ENCODE measurements at places on chromosomes 4 and X. TPM values are rescaled to one million over a fixed set of nuclear protein-coding genes. Genes with fewer than 3 reads are reported as not detected.

Gene GLRB
- 0.71 TPM for total RNA-seq

DNA sequence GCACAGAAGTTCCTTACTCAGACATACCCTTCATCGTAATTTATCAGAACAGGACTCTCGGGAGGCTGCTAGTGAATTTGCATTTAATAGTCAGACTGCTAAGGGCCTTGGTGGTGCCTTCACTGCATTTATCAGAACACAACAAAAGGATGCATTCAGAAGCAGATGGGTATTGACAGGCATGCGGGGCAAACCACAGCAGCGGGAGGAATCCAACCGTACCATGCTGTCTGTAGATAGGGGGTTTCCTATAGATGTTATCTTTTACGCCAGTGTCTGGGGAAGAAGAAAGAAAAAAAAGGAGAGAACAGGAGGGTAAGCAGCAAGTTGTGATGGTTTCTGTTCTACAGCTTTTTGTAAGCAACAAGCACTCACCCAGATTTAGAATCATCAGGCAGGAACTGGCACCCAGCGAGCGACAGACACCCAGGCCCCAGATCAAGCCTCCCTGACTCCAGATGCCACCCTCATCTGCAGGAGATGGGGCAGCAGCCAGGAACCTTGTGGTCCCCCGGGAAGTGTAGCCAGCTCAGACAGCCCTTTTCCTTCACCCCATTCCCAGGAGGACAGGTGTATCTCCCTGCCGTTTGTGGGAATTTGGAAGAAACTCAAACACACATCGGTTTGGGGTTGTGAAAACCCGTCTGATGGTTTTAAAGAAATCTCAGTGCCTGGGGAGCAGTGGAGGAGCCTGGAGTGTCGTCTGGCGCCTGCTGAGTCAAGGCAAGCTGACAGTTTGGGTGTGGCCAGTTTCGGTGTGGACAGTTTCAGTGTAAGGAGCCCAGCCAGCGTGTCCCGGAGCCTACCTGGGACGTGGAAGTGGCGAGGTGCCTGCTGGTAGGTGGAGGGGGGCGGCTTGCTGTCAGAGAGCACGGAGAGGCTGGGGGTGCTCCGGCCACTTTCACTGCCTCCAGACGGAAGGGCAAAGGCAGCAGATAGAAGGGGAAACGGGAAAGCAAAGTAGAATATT, 80.0 kb upstream of the AFAP1 start:
- DNase-seq: no peak

DNA sequence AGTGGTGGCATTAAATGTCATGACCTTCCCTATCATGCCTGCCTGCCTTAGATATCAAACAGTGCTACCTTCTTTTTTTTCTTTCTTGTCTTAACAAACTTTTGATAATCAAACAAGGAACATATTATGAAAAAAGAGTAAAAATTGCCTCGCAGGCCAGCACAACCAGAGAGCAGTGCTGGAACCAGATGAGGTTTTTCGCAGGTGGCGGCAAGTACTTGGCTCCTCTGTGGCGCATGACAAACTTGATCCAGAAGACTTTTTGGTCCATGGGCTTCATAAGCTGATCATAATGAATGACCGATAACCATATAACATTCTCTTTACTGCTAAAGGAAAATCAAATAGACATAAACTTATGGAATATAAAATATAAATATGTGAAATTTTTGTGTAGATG, 61.8 kb downstream of the UGT2B10 start:
- DNase-seq: no peak

DNA sequence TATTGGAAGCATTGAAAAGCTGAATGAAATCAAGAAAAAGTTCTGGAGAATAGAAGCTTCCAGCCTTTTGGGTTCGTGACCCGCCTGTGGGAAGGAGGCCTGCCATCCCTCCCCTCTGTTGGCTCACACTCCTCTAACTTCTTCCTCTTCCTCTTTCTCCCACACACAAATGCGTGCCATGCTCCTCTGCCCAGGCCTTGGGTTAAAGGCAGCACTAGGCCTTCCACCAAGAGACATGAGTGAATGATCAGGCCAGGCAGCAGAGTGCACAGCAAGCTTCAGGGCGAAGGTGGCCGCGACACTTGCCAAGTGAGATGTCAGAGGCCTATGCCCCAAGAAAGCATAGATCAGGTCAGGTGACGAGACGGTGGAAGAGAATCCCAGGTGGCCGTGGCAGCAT, 38.4 kb downstream of the FAM193A start:
- no peak for DNase-seq

DNA sequence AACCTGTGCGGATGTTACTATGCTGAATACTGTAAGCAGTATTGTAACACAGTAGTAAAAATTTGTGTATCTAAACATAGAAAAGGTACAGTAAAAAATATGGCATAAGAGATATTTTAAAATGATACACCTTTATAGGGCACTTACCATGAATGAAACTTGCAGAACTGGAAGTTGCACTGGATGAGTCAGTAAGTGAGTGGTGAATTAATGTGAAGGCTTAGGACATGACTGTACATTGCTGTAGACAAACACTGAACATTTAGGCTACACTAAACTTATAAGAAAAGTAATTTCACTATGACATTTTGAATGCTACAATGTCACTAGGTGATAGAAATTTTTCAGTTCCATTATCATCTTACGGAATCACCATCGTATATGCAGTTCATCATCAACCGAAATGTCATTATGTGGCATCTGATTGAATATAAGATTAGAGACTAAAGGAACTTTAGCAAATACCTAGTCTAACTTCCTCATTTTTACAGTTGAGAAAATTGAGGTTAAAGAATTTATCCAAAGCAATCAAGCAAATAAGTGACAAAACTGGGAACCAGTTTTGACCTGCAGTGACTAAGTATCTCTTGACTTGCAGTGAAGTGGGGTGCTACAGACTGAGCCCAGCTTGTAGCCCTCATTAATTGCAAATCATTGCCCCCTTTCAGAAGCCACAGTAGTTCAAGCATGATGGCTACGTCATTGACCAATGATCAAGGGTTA, 55.3 kb downstream of the EGF start:
- DNase-seq: no peak
